A549 treated with CORT108297 at 1 μM for 4 hours (cell line): ENCODE measurements at places on chromosomes 16 and 17. TPM values are rescaled to one million over a fixed set of nuclear protein-coding genes. Genes with fewer than 3 reads are reported as not detected.

Gene SLC6A2
- 0.03 to 0.08 TPM (median 0.04 TPM) in 3 of 5 replicates, not detected in the others for total RNA-seq

Gene MYADML2
- total RNA-seq: not detected in 5 replicates

Gene HOXB7
- total RNA-seq: 32.6 to 36.9 TPM (median 33.6 TPM) in 5 replicates

Gene ATAD5
- total RNA-seq: 3.8 to 4.8 TPM (median 4.4 TPM) in 5 replicates

Gene KCNJ2
- 0.06 to 0.09 TPM (median 0.07 TPM) in 5 replicates for total RNA-seq

Gene SMIM36
- total RNA-seq: not detected in 5 replicates

Gene LRRC37A
- 0.51 to 0.95 TPM (median 0.85 TPM) in 5 replicates for total RNA-seq

Gene ZNF423
- total RNA-seq: 0.06 to 0.46 TPM (median 0.07 TPM) in 5 replicates

Gene SNX20
- total RNA-seq: not detected in 5 replicates

Gene CES4A
- total RNA-seq: 1.6 to 2.1 TPM (median 1.9 TPM) in 5 replicates

Gene SLFN12L
- 0.05 to 0.06 TPM in 2 of 5 replicates, not detected in the others for total RNA-seq

Gene HS3ST2
- total RNA-seq: not detected in 5 replicates

Gene BAIAP3
- 0.38 to 1.3 TPM (median 1.0 TPM) in 5 replicates for total RNA-seq

Gene OTOP3
- total RNA-seq: 0.05 TPM in 1 of 5 replicates, not detected in the others

Gene DNAH2
- 0.01 to 0.05 TPM (median 0.01 TPM) in 3 of 5 replicates, not detected in the others for total RNA-seq

Gene PTRH2
- total RNA-seq: 99.0 to 125 TPM (median 109 TPM) in 5 replicates

Gene CCL4L2
- not detected in 5 replicates for total RNA-seq

Gene TP53TG3F
- total RNA-seq: 0.06 to 0.19 TPM (median 0.16 TPM) in 3 of 5 replicates, not detected in the others

Gene RNF135
- total RNA-seq: 22.2 to 25.7 TPM (median 24.7 TPM) in 5 replicates

Gene COPRS
- total RNA-seq: 119 to 177 TPM (median 157 TPM) in 5 replicates

Gene NPTX1
- 78.5 to 156 TPM (median 115 TPM) in 5 replicates for total RNA-seq
